Right atrium auricular region (tissue), 2 donors: ENCODE measurements at places on chromosomes 16 and 17.

- no peak for DNase-seq
Measured at GRCh38 chr16:88691129-88691813, 5.0 kb upstream of the SNAI3 start.

DNA sequence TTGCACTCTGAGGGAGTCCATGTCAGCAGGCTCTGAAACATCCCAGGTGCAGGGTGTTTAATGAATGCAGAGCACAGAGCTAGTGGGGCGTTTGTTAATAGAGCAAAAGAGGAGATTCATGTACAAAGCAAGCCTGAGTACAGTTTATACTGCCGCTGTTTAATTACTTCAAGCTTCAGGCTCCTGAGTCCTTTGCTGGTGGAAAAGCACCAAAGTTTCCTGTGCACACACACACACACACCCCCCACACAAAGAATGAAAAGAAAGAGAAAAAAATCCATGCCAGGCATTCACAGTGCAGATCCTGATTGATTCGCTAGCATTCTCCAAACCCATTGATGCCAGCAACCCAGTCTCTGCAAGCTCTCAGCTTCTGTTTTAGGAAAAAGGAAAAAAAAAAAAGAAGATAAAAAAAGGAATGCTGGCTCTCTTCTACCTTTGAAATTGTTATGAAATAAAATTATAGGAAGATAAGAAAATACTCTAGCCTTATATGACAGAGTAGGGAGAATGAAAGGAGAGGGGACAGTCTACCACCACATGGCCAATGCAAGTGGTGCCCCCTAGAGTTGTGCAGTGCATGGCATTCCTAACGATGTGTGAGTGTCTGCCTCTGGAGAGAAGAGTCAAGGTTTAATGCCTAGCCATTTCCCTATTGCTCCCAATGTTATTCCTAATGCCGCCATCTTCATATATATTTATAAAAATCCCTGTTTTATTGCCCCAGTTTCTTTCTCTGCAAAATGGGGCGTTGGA is 216.5 kb downstream of the TMEM114 start:
- DNase-seq, result no peak

DNA sequence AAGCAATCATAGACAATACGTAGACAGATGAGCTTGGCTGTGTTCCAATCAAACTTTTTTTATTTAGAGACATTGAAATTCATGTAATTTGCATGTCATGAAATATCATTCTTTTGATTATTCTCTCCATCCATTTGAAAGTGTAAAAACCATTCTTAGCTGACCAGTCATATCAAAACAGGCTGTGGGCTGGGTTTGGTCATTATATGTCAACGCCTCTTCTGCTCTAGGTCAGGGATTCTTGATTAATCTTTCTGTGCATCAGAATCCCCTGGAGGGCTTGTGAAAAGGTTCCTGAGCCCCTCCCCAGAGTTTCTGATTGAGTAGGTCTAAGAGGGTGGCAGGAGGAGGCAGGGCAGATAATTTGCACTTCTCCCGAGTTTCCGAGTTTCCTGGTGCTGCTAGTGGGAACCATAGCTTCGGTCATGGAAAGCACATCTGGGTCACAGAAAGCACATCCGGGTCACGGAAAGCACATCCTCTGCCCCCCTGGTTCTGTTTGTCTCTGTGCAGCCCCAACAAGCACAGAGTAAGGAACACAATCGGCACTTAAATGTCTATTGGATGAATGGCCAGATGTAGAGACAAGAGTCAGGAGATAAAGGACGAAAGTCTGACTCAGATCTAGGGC is 16.4 kb downstream of the PIMREG start:
- DNase-seq, result no peak

DNA sequence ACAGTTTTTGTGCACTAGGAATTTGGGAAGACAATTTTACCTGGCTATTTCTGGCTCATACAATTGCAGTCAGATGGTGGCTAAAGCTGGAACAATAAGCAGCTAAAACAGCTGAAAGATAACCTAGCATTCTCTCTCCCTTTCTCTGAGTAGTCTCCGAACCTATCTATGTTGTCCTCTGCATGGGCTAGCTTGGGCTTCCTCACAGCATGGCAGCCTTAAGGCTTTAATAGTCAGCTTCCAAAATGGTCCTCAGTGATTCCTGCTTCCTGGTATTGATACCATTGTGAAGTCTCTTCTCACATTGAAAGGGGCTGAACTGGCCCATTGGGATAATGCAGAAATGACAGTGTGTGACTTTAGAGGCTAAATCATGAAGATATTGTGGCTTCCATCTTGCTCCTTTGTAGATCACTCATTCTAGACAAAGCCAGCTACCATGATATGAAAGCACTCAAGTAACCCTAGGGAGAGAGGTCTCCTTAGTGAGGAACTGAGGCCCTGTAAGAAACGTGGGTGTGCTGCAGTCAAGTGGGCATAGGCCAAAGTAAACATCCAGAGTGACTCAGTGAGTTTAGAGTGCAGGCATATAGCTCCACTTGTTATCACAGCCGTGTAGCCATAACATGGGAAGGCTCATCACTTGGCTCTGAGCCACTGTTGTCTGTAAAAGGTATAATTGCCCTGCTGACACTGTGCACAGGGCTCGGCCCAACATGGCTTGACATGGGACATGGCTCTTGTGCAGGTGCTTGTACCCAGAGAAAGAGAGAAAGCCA is 5.5 kb upstream of the VKORC1 start:
- no peak for DNase-seq
